ENCODE measurements at places on chromosomes 11 and 22.

DNA sequence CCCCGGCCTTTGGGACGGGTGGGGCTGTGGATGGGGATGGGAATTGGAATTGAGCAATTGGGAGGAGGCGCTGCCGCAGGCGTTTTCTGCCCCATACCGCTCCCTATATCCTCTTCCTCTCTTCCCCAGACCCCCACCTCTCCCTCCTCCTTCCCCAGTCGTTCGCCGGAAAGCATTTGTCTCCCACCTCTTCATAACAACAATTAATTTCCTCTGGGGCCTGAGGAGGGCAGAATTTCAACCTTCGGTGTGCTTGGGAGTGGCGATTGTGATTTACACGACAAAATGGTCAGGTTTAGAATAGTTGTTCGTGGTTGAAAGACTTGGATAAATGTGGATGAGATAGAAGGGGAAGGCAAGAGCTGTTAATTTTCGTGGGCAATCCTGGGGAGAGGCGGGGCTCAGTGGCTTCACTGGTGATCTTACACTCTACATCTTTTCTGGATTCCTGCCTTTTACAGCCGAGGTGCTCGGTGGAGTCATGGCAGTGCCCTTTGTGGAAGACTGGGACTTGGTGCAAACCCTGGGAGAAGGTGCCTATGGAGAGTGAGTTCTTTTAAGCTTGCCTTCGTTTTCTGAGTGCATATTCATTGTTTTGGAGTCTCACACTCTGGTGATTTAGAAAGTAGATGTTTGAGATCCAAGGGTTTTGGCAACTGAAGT lies 1.5 kb downstream of the CHEK1 start:
- no peak for DNase-seq

DNA sequence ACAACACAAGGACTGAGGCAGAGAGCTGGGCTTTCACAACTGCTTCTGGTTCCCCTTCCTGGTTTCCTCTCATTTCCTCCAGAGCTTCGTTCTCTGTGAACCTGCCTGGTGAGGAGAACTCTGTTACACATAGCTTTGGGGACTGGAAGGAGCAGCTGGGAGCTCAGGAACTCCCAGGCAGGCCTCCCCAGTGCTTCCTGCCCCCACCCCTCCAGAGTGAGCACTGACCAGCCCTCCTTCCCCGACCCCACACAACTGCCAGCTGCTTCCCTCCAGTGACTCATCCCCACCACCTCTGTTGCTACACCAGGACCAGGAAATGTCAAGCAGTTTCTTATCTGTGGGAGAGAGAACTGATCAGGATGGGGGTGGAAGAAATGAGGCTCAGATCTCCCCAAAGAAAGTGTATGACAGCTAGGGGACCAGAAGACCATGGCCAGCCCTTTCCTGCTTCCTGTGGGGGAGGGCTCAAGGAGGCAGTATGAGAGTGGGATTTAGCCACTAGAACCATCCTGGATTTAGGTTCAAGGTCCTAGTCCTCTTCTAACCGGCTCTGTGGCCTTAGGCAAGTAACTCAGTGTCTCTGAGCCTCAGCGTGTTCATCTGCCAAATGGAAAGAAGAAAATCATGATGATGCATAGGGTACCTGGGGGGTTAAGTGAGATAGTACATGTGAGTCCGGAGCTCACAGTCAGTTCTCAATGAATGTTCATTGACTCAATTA lies 4.5 kb upstream of the TP53I11 start:
- DNase-seq, result no peak

- no peak for DNase-seq
Observed at GRCh38 chr22:29195964-29196666, 9.6 kb upstream of the EMID1 start.

DNA sequence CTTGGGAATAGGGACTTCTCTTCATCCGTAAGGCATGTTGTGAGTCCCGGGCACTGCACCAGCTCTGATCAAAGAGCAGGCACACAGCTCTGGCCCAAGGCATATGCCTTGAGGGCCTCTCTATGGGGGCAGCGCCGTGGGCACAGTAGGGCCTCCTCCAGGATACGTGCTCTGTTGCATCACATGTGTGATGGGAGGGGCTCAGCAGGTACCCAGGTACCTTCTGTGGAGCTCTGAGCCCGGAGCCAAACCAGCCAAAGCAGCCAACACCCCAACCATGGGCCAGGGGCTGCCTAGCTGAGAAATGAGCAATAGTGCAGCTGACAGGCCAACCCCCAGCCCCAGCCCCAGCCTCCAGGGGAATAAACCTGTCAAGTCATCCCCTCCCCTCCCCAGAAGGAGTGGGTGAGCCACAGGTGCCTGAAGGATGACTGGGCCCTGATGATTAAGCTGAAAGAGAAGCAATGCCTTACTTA lies 79.7 kb upstream of the SHISAL1 start:
- no peak for DNase-seq

GRCh38 chr11:17001806-17002205 lies 12.4 kb downstream of the PLEKHA7 start:
- DNase-seq, result no peak

GRCh38 chr11:33772300-33772699 lies 2.0 kb downstream of the FBXO3 start:
- no peak for DNase-seq

DNA sequence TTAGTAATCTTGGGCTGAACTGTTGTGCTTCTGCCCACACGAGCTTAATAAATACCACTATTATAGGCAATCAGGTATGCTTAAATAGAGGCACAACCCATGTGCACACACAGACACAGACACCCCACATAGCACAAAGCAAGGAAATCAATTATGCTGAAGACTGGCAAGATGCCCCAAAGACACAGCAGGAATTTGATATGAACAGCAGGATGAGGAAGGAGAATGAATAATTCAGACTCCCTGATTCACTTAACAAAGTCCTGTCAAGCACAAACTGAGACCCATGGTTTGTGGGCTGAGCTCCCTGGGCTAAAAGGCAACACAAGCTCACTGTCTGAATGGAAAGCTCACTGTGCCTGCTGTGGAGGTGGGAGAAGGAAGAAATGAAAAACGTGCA lies 42.5 kb downstream of the RBFOX2 start:
- no peak for DNase-seq

- DNase-seq, result no peak
Observed at GRCh38 chr11:10669258-10670033, 24.1 kb downstream of the IRAG1 start.

DNA sequence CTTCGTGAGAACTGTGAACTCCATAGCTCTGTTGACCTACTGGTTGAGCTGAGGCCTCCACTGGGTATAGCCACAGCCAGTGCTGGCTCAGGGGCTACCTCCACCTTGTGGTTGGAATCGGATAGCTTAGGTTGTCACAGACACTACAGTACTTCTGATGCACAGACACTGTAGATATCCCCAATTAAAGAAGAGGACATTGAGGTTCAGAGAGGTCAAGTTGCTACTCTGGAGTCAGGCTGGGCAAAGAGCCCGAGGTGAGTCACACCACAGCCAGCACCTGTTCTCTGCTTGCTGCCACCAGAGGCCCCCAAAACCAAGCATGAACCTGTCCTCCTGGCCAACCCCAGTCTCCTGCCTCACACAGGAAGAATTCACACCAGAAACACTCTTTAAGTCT lies 5.4 kb downstream of the UFD1 start:
- DNase-seq, result no peak

DNA sequence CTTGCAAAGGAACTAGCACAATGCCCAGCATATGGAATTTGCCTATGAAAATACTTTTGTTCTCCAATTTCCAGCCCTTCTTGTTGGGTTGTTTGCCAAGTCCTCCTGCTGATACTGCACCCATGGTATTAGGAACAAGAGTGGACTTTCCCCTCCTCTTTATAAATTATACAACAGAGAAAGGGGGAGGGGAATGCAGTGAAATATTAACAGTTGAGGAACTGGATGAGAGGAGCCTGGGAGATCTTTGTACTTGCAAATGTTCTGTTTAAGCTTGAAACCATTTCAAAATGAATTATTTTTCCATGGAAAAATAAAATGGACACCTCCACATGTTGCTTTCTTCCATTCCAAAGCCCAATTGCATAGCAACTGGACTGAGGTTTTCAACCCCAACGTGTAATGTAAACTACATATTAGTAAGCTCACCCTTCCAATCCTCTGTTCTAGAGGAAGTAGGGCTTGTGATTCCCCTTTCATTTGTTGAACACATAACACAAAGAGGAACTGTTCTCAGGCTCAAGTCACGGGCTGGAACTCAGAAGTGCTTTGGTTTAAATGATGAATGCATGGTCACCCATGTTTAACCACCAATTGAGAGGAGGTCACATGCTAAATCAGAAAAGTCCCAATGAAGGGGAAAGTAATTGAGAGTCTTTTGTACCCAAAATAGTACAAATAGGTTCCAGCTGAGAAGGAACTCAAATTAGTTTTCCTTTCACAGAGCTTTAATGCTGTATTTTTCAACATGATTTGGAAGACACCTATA lies 66.2 kb upstream of the ZC3H12C start:
- DNase-seq, result no peak

DNA sequence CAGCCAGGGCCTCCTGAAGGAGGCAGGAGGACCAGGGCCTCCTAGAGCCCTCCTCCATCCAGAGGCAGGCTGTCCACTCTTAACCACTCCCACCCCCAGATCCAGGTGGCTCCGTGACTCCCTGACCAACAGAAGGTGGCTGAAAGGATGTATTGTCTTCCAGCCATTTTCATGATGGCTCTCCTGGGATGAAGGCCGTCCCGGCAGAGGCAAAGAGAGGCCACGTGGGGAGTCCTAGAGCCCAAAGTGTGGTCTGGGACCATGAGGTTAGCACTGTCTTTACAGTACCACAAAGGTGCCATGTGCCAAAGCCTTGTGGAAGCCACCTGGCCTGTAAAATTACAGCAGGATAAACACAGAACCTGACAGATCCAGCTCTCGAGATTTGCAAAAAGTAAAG lies 42.3 kb downstream of the DUSP8 start:
- DNase-seq, result no peak

- no peak for DNase-seq
Observed at GRCh38 chr11:102780491-102780918, at the start of gene MMP10. MMP10 (minus strand) TSS chr11:102780628; CDS start chr11:102780591, 37 bp downstream.

GRCh38 chr11:102420547-102420946 lies 32.0 kb downstream of the TMEM123 start:
- DNase-seq, result no peak

- no peak for DNase-seq
Observed at GRCh38 chr11:16771350-16772140, 33.1 kb downstream of the C11orf58 start.

DNA sequence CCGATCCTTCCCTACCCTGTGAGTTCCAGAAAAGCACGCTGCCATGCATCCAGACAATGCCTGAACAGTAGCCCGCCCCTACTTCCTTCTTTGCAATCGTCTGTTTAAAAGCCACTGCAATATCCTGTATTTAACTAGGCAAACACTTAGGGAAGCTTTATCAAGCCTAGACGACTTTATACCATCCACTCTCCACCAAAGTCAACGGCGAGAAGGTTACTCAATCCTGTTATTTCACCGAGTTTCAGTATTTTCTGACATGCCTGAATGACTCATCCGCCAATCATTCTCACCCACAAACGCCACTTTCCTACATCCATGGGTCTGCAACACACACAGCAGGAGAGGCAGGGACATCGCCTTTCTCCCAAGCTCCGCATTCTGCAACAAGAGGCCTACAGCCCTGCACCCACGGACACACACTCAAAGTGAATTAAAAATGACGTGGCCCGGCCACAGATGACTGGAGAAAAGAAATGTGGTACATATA lies 9.3 kb downstream of the CELSR1 start:
- no peak for DNase-seq

GRCh38 chr22:43226377-43227238 lies 39.7 kb upstream of the TTLL12 start:
- no peak for DNase-seq

GRCh38 chr11:27777033-27777432 lies 76.8 kb upstream of the BDNF start:
- DNase-seq, result no peak

- DNase-seq, result no peak
Observed at GRCh38 chr11:81497202-81497804, 1236.4 kb downstream of the FAM181B start.

DNA sequence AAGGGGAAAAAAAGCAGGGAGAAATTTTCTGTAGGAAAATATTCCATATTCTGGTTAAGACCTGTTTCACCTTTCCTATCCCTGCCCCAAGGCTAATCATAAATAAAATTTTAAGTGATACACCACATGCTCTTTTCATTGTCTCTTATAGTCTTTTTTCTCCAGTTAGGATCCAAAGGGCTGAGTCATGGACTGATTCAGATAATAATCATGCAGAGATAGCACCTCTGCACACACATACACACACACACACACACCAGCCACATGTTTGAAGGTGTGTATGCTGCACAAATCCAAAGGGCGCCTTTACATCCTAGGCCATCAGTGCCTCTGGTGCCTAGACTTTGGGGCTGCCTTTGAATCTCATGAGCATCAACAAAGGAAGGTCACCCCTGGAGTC lies 35.5 kb upstream of the CWF19L2 start:
- DNase-seq, result no peak

DNA sequence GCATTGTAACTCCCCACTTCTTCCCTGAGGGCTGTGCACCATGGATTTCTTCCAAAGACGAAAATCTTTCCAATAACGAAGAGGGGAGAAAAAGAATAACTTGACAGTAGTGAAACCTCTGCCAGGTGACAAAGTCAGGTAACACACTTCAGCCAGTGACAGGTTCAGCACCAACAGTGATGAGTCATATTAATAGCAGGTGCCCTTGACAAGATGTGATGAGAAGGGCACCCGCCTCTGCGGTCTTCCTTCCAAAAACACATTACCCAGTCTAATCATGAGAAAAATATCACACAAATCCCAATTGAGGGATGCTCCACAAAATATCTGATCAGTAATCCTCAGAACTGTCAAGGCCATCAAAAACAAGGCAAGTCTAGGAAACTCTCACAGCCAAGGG lies 157.8 kb downstream of the EFCAB6 start:
- no peak for DNase-seq
